ENCODE measurements at places on chromosomes 3 and 15. TPM values are rescaled to one million over a fixed set of nuclear protein-coding genes. Genes with fewer than 3 reads are reported as not detected.

Gene TRH
- not detected for total RNA-seq

Gene AMOTL2
- total RNA-seq = 58.7 TPM

Gene GALNT15
- 82.4 TPM for total RNA-seq

Gene CACNA1D
- 0.09 TPM for total RNA-seq

Gene SEMA3F
- total RNA-seq = 14.2 TPM
